ENCODE measurements at places on chromosomes 13 and 19.

DNA sequence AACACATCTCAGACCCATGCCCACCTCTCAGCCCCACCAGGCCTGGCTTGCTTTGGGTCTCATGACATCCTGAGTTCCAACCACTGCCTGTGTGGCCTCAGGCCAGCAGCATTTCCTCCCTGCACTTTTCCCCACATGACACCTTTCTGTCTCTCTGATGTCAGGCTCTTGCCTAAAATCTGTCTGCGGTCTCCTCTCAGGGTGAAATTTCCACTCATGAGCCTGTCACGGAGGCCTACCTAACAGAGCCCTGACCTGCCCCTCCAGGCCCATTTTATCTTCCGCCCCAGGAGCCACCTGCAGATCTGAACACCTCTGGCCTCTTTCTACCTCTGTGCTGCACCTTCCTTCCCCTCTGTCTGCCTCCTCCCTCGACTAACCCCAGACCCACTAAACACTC lies 93.5 kb downstream of the ZDHHC20 start:
- no peak for DNase-seq

DNA sequence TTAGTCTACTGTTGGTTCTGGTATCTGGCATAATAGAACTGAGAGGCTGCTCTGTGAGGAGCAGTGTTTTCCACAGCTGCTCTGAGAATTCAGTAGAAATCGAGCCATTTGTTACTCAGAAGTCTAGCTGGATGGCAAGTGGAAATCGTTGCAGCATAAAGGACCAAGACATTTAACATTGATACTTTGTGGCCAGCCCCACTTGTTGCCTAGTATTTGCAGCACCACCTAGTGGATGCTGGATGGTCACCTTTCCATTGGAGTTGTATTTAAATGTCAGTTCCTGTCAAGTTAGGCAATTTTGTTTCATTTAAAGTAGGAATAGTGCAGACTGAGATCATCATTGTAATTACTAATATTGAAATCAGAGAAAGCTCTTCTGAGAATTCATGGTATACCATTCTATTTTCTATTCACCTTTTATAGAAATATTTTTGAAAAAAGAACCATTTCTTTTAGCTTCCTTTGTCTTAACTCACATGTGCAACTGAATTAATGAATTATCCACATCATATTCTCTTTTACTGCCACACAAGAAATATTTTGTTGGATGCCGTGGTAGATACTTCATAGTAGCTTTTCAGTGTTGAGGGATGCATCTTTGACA lies 64.6 kb downstream of the PDS5B start:
- DNase-seq: peak; percentile 16

DNA sequence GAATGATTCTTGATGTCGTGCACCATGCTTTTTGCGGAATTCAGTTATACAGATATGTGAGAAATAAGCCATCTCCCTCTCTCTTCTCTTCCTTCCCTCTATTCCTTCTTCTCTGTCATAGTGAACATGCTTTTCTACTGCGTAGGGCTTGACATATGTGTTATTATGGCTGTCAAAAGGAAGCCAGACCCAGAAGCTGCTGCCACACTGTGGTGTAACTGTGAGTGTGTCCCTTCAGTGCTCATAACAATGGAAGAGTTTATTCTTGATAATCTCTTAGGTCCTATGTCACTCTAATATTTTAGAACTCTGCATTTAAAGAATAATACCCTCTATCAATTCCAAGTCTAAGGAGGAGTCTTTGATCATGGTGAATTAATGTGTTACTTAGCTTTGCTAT lies 208.9 kb upstream of the TMTC4 start:
- DNase-seq: no peak

- no peak for DNase-seq
Measured at GRCh38 chr19:6776999-6777398, 4.5 kb downstream of the VAV1 start.

All from left renal pelvis (tissue), 4 donors.